ENCODE measurements at places on chromosomes 5 and 9.

GRCh38 chr9:93052791-93053540, 5.5 kb upstream of the SUSD3 start:
- no peak for DNase-seq

- no peak for DNase-seq
Observed at GRCh38 chr9:128116104-128117083, 11.1 kb downstream of the PTGES2 start.

GRCh38 chr5:106121972-106122605, 1548.6 kb downstream of the EFNA5 start:
- no peak for DNase-seq

DNA sequence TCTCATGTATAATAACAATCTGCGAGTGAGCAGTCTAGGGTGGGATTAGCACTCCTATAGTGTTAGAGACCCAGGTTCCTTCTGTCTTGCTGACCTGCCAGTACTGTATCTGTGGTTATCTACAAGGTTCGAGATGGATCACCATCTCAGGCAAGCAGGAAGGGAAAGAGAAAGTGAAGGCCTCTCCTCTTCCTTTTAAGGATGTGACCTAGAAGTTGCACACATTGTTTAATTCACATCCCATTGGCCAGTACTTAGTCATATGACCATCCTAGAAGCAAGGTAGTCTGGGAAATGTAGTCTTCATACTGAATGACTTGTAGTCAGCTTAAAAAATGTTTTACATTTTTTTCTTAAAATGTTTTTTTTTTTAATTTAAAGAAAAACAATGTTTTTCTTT, 168.6 kb downstream of the CARTPT start:
- DNase-seq: no peak

DNA sequence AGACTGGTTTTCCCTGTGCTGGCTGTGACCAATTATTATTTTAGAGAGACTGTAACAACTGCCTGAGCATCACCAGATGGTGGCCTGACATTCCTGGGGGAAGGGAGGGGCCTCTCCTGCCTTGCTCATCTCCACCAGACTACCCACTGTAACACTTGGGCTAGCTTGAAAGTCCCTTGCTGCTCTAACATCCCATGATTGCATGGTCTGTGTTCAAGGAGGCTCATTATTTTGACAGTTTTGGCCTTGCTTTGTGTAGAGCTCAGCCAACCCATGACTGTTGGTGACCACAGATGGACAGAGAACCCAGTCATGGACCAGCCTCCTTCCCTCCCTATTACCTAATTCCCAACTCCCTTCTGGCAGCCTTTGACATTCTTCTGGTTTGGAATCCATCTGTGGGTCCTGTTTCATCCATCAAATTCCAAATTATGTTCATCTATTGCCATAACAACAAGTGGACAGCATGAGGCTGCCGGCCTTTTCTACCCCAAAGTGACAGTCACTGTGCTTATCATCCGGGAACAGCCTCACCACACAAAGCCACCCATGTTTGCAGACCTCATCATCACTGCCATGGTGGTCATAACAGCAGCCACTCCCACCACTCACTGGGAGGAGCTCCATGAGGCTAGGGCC, 49.0 kb upstream of the ICE1 start:
- no peak for DNase-seq

DNA sequence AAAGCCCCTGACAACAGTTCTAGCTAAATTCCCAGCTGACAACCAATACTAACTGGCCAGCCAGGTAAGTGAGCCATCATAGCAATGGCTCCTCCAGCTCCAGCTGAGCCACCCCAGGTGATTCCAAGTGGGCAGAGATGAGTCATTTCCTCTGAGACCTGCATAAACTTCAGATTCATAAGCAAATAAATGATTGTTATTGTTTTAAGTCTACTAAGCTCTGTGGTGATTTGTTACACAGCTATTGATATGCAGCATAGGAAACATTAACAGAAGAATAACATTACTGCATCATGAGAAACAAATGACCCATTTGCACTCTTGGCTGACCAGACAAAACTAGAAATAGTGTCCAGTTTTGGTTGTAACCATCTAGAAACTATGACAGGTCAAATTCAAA, 60.3 kb downstream of the TTC39B start:
- no peak for DNase-seq

DNA sequence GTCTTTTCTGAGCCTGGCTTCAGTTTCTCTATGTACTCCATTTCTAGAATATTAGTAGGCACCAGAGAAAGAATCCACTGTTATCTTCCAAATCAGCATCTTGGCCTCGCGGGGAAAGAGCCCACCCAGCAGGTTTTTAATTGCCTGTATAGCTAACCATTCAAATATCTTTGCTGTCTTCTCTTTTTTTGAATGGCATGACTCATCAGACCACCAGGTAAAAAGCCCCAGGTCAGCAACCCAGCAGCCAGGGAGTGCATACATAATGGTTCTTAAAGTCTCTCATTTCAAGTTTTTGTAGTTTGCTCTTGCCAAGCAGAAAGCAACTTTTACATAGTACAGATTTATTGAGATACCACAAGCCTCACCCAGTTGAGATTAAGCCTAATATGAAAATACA, 50.7 kb downstream of the TMEM167A start:
- DNase-seq: no peak

DNA sequence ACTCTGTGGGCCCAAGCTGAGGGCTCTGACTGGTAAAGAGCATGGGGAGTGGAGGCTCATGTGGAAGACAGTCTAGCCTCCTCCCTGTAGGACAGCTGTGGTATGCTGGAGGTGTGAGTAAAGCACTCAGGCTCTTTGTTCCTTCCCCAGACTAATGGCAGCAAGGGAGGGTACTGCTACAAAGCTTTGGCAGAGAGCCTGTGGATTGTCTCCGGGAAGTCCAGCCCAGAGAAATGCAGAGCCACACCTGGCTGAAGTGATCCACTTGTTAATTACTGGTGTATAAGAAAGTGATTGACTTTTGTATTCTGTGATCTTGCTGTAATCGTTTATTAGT, 161.7 kb downstream of the OXCT1 start:
- DNase-seq: no peak

GRCh38 chr5:177304392-177305119, 957 bp downstream of the PRELID1 start:
- no peak for DNase-seq

- DNase-seq: no peak
Observed at GRCh38 chr5:52692039-52692438, 95.7 kb upstream of the ITGA1 start.

GRCh38 chr9:29001006-29001405, 1427.7 kb upstream of the C9orf72 start:
- no peak for DNase-seq

DNA sequence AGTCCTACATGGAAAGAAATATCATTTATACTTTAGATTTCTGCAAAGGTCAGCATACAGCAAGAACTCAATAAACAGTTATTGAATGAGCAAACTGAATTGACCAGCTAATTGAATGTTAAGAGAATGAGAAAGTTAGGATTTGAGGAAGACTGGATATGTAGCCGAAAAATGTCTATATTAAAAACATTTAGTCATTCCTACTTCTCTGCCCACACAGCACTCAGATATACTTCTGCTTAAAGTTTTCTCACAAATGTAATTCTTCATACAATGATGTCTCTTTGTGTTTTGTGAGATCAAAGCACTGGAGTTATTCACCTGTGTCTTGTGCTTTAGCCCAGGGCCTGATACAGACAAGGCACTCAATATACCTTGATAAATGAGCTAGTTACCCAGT, 188.6 kb downstream of the PARP8 start:
- DNase-seq: no peak

DNA sequence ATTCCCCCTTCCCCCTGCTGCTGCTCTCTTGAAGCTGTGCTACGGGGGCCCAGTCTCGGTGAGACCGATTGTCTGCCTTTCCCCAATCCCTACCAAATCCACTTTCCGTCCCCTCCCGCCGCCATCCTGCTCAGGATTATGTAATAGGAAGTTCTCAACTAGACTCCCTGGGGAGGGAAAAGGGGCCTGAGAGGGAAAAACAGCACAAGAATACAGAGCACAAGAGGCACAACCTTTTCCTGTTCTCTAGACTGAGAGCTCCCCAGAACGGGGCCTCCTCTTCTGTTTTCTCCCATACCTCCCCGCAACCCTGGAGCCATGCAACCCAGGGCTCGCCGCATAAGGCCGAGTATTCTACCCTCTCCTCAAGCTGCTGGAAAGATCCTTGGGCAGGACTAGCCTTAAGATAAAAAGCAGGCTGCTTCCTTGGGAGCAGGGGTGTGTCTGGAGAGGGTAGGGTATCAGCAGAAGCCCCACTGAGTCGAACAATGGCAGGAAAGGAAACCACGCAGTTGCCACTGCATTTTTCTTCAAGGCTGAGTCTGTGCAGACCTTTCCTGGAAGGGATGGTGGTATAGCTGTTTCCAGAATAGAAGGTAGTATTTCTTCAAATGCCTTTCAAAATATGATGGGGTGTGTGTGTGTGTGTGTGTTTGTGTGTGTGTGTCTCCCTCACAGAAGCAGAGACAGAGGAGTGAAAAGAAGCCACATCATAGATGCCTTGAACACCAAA, 12.9 kb downstream of the MYORG start:
- DNase-seq: no peak

- no peak for DNase-seq
Observed at GRCh38 chr9:114633438-114634089, 22.5 kb downstream of the TMEM268 start.

Data from activated CD8-positive, alpha-beta memory T cell treated with anti-CD3 and anti-CD28 coated beads for 1 hour (primary cell).